ENCODE measurements at places on chromosomes 12 and 14.

GRCh38 chr12:86137936-86138335 is 118.3 kb downstream of the MGAT4C start:
- DNase-seq = no peak

DNA sequence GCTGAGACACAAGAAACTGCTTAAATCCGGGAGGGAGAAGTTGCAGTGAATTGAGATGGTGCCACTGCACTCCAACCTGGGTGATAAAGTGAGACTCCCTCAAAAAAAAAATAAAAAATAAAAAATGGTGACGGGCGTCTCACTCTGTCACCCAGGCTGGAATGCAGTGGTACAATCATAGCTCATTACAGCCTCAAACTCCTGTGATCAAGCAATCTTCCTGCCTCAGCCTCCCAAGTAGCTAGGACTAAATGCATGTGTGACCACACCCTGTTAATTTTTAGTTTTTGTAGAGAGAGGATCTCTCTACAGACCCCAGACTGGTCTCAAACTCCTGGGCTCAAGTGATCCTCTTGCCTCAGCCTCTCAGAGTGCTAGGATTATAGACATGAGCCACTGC is 9.1 kb downstream of the SNX6 start:
- no peak for DNase-seq

DNA sequence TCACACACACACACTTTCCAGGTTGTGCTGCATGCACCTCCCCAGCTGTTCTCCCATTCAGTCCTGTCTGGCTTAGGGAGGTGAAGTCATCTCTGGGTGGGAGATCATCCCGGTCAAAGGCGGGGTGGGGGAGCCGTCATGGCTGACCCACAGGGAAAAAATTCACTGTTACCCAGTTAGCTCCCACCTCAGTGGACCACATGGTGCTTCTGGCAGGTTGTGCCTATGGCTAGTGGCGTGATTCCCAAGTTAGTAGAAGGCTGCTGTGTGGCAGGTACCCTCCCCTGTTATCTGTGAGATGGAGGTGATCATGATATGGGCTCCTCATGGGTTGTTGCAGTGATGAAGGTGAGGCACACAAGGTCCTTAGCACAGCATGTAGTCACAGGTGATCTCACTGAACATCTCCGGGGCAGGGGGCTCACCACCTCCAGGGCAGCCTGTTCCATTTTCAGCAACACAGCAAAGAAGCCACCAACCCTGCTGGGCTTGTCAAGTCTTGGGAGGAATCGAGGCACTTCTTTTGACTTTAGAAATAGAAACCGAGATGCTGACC is 154.9 kb upstream of the CCND2 start:
- DNase-seq = no peak

GRCh38 chr12:5173511-5174011 is 129.9 kb downstream of the KCNA5 start:
- no peak for DNase-seq

DNA sequence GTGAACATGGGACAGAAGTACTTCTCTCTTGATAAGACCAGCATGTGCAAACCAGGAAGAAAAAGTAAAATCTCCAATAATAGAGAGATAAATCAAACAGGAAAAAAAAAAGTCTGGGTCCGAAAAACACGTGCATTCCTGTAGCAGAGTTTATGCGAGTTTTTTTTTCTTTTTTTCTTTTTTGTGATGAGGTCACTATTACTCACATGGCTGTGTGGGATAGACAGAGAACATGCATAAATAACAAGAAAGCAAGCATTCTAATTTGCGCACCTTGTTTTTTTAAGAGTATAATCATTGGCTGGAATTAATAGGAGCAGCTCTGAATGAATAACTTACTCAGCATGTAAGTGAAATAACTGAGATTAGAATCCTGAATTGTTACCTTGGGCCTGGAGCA is 91.9 kb upstream of the CPM start:
- no peak for DNase-seq

- DNase-seq = no peak
Measured at GRCh38 chr12:62629971-62630739, 163.5 kb downstream of the MON2 start.

GRCh38 chr14:68815298-68816182 is 22.7 kb upstream of the ZFP36L1 start:
- DNase-seq = no peak

DNA sequence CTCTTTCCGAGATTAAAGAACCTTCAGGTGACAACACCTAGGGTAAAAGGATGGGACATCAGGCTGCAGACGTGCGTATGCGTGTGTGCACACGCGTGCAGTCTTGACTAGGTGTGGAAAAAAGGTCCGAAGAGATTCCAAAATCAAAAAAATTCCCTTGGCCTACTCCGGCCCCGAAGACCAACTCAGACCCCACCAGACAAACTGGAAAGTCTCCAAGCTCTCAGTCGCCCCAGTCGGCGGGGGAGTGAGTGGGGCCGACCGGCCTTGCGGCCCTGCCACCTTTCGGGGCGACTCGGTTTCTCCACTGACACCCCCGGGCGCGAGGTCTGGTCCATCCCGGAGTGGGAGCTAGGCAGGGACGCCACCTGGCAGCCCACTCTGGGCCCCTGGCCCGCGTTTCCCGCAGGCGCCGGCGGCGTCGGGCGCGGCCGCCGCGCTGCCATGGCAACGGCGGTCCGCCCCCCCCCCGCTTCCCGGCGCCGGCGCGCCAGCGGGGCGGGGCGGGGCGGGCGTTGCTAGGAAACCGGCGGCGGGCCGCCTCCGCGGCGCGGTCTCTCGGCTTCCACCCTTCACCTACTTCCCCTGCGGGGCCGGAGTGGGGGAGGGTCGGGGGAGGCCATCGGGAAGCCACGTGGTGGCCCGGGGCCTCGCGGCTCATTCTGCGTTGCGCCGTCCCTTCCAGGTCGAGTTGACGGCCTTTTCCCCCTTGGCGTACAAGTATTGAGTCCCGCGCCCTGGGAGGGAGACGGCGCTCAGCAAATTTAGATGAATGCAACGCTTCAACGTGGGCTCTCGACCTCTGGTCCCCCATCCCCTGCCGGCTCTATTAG is 253.1 kb downstream of the EFCAB11 start:
- peak; percentile 67 for DNase-seq

DNA sequence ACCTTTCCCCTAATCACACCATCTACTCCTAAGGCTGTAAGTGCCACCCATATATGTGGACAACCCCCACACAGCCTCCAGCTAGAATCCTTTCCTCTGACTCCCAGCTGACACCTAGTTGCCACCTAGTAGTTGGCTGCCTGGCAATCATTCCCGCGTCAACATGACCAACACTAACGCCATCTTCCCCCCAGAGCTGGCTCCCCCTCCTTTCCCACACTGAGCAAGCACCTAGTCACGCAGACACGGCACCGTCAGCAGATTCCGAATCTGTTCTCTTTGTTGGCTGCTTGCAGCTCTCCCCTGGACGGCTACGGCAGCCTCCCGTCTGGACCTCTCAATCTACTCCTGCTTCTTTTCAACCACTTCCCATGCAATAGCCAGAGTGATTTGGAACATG is 27.7 kb downstream of the UBR7 start:
- DNase-seq = no peak

- DNase-seq = no peak
Measured at GRCh38 chr12:2640709-2641108, 154.1 kb upstream of the FKBP4 start.

DNA sequence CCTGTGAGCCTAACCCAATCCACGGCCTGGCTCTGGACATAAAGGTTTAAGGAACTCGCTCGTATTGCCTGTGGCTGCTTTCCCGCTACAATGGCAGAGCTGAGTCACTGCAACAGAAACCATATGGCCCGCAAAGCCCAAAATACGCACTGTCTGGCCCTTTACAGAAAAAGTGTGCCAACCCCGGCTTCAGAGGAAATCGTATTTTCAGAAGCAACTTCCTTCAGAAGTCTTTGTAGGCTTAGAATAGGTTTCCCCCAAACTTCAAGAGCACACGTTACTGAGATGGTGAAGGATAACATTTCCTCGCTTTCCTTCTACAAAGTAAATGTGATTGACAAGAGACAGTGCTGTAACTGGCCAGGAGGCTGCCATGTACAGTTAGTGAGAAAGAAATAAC is 34.8 kb upstream of the TESC start:
- no peak for DNase-seq

DNA sequence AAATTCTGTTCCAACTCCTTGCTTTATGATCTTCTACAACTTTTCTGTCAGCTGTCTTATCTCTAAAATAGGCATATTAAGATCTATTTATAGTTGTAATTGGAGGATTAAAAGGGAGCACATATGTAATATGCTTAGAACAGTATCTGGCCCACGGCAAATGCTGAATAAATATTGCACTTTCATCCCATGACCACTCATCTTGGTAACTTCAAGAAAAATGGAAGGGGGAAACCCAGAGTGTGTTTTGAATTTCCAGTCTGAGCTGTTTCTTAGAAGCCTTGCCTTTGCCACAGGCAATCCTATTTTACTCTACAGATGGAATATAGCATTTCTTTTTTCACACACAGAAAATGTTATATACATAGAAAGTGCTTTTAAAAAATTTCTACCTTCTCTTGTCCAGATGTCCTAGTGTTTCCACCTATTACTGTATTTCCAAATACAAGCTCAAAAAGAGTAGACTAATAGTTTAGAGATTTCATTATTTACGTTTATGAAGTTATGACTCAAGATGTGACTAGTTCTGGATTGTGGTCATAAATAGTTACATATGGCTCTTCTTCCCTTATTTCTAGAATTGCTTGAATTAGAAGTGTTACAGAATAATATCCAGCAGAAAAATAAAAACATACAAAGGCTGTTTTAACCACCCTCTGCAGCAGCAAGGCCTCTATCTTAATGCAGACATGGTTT is 6.2 kb upstream of the STXBP6 start:
- no peak for DNase-seq

- DNase-seq = no peak
Measured at GRCh38 chr14:23240661-23241060, 2.9 kb downstream of the RNF212B start.

GRCh38 chr14:50007123-50007903 is 109.1 kb downstream of the VCPKMT start:
- DNase-seq = no peak

DNA sequence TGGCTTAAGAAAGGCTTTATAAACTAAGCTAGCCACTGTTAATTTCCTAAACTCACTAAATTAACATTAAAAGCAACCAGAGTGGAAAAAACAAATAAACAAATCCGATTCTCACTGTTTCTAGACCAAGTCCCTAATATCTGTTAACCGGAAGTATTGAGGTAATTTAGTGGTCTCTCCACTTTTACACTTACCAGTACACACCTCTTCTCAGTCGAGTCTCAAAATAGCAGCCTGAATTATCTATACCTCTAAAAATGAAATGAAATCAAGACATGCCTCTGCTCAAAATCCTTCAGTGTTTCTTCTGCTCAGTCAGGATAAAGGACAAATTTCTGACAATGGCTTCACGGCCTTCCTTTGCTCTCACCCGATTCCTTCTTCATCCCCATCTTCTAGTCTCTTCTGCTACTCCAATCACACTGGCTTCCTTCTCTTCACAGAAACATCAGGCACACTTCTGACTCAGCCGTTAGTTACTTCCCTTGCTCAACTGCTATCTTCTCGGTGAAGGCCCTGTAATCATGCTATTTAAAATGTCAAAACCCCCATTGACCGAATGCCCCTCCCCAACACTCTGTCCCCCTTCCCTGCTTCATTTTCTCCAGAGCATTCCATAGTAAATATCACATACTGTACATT is 161.3 kb downstream of the KITLG start:
- no peak for DNase-seq

- no peak for DNase-seq
Measured at GRCh38 chr12:28750946-28751685, 398.0 kb upstream of the FAR2 start.

DNA sequence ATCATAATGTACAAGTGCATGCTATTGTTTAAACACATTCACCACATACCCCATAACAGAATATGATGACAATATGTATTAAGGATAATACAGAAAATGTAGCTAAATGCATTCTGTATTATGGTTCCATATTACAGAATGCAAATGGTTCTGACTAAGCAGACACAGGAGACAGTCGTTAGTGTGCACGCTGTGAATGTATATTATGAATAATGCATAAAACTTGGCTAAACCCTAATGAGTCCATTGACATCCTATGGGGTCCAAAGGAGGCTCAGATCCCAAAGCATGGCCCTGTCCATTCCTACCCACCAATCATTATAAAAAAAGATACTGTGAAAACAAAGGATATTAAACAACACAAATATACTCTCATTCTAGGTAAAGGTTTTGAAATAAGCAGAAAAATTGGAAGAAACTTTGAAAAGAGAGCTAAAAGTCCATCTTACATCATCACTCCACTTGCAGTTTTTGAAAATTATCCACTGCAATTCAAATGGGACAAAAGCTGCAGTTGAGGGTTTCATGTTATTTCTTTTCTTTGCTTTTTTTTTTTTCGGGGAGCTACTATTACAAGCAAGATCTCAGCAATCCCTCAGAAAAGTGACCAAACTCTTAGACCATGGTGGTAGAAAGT is 415.1 kb downstream of the BCAT1 start:
- DNase-seq = no peak

- DNase-seq = no peak
Measured at GRCh38 chr14:90114554-90114953, 52.8 kb downstream of the KCNK13 start.

GRCh38 chr14:55272922-55273321 is 1.7 kb downstream of the FBXO34 start:
- no peak for DNase-seq

GRCh38 chr12:50715174-50715573 is 48.7 kb upstream of the ATF1 start:
- no peak for DNase-seq

- DNase-seq = no peak
Measured at GRCh38 chr12:15688838-15689625, 100.2 kb downstream of the EPS8 start.

DNA sequence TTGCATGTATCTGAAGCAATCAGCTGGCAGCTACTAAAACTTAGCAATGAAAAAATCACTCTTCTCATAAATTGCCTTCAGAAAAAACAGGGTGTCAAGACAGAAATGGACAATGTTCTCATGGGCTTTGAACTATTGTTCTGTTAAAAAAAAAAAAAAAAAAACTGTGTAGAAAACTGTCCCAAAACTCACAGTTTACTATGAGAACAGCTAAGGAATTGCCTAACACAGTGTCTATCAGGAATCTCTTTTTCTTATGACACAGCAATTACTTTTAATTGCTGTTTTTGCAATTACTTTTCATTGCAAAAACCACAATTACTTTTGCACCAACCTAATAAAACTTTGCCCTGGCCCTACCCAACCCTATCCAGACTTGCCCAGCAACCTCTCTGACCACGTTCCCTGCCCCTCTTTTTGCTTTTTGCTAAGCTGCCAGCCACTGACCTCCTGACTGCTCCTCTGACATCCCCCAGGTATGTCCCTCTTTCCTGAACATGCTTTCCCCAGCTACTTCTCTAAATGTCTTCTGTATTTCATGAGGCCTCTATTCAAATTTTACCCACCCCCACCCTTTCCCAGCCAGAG is 68.0 kb upstream of the SLCO1C1 start:
- no peak for DNase-seq

- DNase-seq = no peak
Measured at GRCh38 chr14:34766606-34767005, 52.2 kb upstream of the CFL2 start.

DNA sequence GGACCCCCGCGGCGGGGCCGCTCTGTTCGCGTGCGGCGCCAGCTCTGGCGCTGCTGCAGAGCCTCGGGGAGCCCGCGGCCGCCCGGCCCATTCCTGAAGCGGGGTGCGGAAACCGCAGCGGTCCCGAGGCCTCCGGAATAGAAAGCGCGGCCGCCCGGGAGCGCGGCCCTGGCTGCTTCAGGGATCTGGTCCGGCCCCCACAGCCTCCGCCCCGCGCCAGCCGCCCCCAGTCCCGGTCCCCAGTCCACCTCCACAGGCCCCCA is 204 bp downstream of the HSP90AA1 start:
- DNase-seq = no peak
